ENCODE measurements at places on chromosomes 6 and 20. TPM values are rescaled to one million over a fixed set of nuclear protein-coding genes. Genes with fewer than 3 reads are reported as not detected.

Gene SAPCD1
- total RNA-seq = 16.7 TPM

Gene BPIFA1
- total RNA-seq = not detected

Gene LINC00237
- total RNA-seq = not detected

Gene NKAIN4
- not detected for total RNA-seq

Gene KCNK5
- 36.7 TPM for total RNA-seq

Gene MROH8
- 1.1 TPM for total RNA-seq

Gene OR12D3
- not detected for total RNA-seq

Gene RNF182
- total RNA-seq = not detected

Gene ADAT2
- total RNA-seq = 39.0 TPM

Gene MDFI
- not detected for total RNA-seq

Gene BPIFB2
- total RNA-seq = not detected

Gene CCM2L
- not detected for total RNA-seq

Gene TREM1
- total RNA-seq = not detected

Gene CCR6
- not detected for total RNA-seq

Gene TGM2
- total RNA-seq = not detected

Gene TUBB2A
- 5.2 TPM for total RNA-seq

Gene SLC24A3
- not detected for total RNA-seq

Gene SLC17A1
- total RNA-seq = not detected

Gene ESF1
- 30.3 TPM for total RNA-seq

Gene SAMD3
- 3.1 TPM for total RNA-seq

Gene PTCHD4
- total RNA-seq = not detected

Gene PAX1
- total RNA-seq = not detected

Gene FNDC1
- total RNA-seq = 0.02 TPM

Gene MUCL3
- not detected for total RNA-seq

Gene ETV7
- total RNA-seq = 0.88 TPM

All from activated T-helper 1 cell treated with anti-CD3 and anti-CD28 coated beads, Interleukin-12 subunit alpha, Interleukin-12 subunit beta, Interleukin-2, Interleukin-4 antibody, amounts not matched to agents 30 ng/mL and 10 ng/mL and 1 ng/mL, durations not matched to agents 14 hours and 24 hours and 36 hours (primary cell).